GDM1 (cell line): ENCODE measurements at places on chromosomes 7 and 10.

GRCh38 chr7:115357703-115357999 lies 435.8 kb downstream of the MDFIC start:
- DNase-seq = no peak

GRCh38 chr10:131094527-131095312 lies 216.8 kb downstream of the TCERG1L start:
- DNase-seq = no peak

DNA sequence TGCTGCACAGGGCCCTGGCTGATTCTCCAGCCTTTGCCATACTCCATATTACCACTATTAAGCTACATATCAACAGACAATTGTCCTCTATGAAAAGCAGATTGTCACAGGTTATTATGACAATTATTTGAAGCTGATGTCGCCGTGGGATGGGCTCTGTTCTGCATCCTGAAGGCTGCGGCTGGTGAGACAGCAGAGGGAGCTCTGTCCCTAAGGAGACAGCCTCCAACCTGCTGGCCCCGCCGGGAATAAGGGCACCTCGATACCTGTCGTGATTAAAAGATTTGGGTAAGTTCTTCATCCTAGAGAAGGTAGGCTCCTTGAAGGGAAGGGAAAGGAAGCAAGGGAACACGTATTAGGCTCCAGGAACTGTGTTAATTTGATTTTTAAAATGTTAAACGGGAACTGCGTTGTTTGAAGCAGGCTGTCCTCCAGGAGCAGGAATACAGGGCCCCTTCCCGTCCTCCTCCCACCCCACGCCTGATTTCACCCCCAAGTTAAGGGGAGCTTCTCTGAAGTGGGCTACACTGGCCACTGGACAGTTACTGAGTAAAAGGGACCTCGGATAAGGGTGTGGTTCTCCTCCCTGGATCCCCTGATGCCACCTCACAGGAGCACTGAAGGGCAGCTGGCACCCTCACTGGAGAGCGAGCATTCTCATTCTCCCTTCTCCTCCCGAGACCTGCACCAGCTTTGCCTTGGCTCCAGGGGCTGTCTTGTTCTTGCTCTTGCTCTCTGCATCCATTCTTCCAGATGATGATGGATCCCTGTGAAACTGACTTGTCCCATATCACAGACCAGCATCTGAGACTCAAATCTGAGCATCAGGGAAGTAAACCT lies 11.8 kb upstream of the TIAL1 start:
- DNase-seq = no peak

GRCh38 chr10:97267671-97268070 lies 24.8 kb downstream of the ARHGAP19 start:
- no peak for DNase-seq

DNA sequence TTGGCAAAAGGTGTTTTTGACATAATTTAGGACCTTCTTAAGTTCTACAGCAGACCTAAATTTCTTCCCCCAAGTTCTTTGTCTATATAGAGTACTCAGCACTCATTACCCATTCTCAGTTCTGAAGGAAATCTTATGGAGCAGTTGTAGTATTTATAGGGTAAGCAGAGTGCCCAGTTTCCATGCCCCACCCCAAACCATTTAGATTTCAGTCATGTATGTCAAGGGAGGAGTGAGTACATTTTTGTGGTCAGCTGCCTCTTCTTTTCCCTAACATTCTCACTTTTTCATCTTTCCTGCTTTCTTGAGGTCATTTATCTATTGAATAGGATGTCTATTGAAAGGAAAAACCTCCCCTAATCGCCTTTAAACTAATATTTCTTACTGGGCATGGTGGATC lies 83.3 kb downstream of the KAT6B start:
- no peak for DNase-seq

- no peak for DNase-seq
Observed at GRCh38 chr7:31892099-31892829, 177.9 kb downstream of the PDE1C start.

- DNase-seq = no peak
Observed at GRCh38 chr7:4216016-4216415, 466.1 kb upstream of the FOXK1 start.

GRCh38 chr10:60869652-60870415 lies 74.2 kb downstream of the RHOBTB1 start:
- no peak for DNase-seq

GRCh38 chr10:104903433-104903832 lies 262.3 kb downstream of the SORCS3 start:
- no peak for DNase-seq

- DNase-seq = no peak
Observed at GRCh38 chr10:70601746-70602145, 795 bp downstream of the PRF1 start.
